HFF-Myc (cell line): ENCODE measurements at places on chromosomes 11 and 22.

DNA sequence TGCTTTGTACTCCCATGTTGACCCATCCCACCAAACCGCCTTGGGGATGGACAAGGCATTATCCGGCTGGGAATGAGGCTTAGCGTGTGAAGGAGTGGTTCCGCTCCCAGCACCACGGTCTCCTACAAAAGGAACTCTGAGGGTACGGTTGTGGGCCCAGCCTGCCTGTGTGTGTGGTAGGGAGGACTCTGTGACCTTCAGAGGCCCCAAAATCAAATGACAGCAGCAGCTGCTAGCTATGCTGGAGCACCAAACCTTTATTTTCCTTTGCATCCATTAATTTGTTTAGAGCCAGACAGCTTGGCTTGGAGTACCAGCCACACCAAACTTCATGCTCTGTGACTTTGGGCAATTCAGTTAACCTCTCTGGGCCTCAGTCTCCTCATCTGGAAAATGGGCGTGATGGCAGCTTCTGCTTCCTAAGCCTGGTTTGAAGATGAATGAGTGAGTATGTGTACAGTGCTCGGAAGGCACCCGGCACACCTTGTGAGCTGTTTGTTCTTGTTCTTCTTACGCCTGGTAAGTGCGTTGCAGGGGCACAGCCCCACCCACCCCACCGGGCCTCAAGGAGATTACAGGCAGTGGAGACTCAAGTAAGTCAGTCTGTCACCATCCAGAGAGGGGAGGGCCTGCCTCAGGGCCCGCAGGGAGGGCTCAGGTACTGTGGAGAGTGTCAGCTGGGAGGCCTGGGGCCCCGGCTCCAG, 25.3 kb downstream of the MB start:
- DNase-seq, result no peak

DNA sequence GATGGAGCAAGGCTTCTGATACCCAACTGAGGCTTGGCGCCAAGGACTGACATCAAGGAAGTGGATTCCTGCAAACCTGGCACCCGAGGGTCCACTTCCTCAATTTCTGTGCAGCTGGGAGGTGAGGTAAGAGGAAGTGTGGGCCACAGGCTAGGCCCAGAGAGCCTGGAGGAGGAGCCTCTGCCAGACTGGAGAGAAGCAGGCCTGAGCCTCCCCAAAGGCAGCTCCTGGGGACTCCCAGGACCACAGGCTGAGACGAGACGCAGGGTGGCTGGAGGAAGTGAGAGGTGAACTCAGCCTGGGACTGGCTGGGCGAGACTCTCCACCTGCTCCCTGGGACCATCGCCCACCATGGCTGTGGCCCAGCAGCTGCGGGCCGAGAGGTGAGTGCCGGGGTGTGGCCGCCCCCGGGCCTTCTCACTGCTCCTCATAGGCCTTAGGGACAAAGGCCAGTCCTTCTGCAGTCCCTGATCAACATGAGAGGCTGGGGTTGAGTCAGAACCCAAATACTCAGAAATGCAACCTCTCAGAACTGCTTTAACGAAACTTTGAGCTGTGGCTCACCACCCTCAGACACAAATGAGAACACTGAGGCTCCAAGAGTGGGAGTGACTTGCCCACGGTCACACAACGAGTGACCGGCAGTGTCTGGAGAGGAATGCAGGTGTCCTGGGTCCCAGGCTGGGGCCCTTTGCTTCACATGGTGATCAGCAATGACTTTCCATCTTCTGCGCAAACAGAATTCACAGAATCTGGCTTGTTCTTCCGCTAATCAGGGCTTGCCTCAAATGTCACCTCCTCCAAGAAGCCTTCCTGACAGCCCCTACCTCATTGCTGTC, at the start of gene NCF4:
Gene NCF4 (plus strand): TSS at position 186 of the 839 bp plus-strand sequence. CDS start 166 bp downstream, at position 352.
- DNase-seq, result no peak

- no peak for DNase-seq
These were observed 10.3 kb downstream of the PIK3C2A start for GRCh38 chr11:17197431-17197898.

DNA sequence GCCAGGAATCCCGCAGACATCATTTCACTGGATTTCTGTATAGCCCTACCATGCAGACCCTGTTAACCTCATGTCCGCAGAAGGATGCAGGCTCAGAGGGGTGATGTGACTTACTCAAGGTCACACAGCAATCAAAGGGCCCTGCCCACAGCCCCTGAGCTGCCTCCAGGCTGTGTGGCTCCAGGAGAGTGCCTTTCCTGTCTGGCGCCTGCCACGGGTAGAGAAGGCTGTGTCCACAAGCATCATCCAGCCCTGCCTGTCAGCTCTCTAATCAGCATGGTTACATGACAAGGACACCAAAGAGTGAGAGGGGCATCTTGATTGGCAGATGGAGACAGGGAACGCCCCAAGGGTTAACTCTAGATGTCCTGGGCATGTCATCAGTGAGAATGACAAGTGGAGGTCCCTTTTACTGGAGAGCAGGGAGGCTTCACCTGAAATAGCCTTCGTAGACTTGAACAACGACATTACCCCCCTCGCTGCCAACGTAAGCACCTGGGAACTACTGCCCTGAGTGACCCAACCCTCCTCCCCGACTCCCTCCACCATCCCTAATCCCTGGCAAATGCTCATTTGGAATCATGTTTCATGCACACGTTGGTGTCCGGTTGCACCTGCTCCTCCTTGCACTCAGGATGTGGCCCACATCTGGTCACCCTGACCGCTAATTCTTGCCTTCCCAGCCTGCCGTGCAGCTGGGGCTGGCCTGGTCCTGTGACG, 6.9 kb downstream of the FGF19 start:
- no peak for DNase-seq
